ENCODE measurements at places on chromosomes 3 and 15.

DNA sequence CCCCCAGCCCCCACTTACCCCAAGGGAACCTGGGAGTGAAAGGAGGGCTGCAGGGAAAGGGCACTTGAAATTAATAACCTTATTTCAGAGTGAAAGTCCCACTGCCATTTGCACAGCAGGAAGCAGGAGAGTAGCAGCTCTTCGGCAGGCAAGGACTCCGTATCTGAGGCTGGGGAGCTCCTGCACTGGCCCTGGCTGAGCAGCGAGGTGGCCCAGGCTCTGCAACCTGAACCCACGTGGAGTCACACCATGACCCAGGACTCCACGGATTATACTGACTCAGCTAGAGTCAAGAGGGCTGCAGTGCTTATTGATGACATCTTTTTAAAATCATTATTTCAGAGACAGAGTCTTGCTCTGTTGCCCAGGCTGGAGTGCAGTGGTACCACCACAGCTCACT lies 214.5 kb downstream of the XXYLT1 start:
- no peak for DNase-seq

DNA sequence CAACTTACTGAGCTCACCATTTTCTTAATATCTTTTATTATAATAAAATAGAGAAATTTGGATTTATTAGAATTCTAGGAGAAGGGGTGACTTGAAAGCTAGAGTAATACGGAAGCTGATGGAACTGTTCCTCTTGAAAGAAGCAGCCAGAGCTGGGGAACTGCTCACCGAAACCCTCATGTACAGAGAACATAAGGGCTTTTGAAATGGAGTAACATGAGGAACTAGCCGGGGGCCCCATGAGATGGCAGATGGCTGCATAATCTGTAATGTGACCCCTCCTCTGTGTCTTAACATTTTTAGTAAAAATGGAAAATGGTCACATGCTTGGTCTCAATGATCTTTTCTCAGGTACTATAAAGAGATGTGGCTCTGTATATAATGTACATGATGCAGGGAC lies 15.7 kb upstream of the DYNC1LI1 start:
- DNase-seq: no peak

- no peak for DNase-seq
Observed at GRCh38 chr15:43186003-43186353, 775 bp downstream of the CCNDBP1 start.

DNA sequence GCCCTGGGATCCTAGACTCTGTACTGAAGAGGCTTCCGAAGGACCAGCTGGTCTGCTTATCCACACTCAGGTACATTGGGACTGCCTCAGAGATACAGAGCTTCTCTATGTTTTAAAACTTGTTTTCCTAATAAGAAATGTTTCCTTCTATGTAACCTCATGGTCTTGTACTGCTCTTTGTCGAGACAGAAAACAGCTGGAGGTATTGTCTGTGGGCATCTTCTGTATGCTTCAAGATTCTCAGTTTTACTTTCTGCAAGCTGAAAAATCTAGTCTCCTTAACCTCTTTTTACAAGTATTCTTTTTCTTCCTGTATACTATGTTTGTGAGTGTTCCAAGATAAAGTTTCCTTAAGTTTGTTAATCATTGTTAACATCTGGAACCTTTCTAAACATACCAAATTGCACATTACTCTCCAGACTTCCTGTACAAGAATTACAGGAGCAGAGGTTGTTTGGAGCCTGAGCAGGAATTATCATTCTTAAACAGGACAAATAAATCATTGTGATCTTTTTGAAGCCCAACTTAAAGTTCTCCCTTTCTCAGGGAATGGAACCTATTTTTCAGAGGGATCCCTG lies 358.3 kb upstream of the CFAP20DC start:
- DNase-seq: no peak

GRCh38 chr3:140933552-140933951 lies 8.1 kb upstream of the SLC25A36 start:
- no peak for DNase-seq

- DNase-seq: no peak
Observed at GRCh38 chr3:54841471-54841870, 86.4 kb downstream of the LRTM1 start.

- no peak for DNase-seq
Observed at GRCh38 chr15:40075298-40076044, 33.2 kb downstream of the BMF start.

GRCh38 chr3:127066635-127067034 lies 83.7 kb downstream of the PLXNA1 start:
- no peak for DNase-seq

DNA sequence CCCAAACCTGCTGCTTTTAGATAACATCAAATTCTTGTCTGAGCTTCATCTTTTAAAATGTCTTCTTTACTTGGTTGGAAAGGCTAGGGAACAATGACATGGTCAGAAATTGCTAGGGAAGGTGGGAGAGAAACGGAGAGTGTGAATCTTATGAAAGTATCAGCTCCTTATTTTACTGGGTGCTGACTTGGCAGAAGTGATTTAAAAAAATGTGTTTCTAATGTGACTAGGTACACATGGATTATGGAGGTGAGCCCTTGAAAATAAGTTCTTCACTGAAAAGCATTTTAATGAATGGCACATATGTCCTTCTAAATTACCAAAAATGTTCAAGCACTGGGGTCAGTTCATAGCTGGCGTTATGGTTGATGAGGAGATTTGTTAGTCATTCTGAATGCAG lies 54.0 kb upstream of the PPARG start:
- no peak for DNase-seq

GRCh38 chr3:188440340-188440972 lies 286.5 kb downstream of the LPP start:
- no peak for DNase-seq

DNA sequence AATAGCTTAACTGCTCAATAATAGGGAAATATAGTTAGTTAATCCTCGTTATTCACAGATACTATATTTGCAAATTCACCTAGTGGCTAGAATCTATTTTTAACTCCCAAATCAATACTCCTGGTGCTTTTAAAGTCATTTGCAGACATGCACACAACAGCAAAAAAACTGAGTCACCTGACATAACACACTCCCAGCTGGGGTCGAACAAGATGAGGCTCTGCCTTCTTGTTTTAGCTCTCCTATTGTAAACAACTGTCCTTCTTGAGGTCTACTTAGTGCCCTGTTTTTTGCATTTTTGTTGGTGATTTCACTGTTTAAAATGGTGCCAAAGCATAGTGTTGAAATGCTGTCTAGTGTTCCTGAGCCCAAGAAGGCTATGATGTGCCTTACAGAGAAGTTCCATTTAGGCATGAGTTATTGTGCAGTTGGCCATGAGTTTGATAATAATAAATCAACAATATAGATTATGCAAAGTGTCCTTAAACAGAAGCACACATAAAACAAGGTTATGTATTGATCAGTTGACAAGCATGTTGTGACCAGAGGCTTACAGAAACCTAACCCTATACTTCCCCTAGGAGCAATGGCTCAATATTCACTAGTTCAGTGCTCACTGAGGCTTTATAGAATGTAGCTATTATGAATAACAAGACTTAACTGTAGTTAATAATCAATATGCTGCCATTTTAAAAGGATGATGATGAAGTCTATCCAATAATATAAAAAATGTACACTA lies 18.6 kb downstream of the MAP3K13 start:
- DNase-seq: no peak

DNA sequence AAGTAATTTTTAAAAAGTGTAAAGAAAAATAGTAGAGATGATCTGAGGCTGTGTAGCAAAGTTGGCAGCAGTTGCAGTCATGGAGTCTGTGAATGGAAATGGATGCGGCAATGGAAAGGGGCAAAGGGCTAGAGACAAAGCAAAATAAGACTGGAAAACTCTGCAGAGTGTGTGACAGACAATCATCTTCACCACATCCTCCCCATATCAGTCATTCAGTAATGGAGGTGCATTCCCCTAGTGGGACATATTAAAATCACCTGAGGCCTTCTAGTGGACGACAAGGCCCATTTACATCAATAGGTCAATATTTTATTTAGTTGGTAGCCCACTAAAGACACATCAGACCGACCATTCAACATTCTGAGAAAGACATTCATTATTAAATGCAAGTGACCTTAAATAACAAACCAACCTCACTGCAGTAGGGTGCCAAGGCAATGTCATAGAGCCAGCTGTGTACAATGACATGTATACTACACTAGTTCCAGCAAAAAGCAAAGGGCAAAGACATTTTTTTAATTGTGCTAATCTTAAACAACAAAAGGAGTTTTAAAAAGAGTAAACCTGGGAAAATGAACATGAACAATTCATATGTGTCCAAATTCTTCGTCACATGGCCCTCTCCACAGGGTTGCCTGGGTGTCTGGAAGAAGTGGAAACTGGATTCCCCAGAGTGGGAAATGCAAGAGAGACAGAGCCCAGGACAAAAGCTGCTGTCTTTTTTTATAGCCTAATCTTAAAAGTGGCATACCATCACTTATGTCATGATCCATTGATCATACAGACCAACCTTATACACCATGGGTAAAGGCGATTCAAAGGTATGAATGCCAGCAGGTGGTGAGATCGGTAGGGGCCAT lies 15.6 kb upstream of the RAP2B start:
- DNase-seq: no peak

- DNase-seq: no peak
Observed at GRCh38 chr3:16842272-16843270, 42.2 kb upstream of the PLCL2 start.

- DNase-seq: no peak
Observed at GRCh38 chr3:169771497-169772304, 1.5 kb upstream of the MYNN start.

DNA sequence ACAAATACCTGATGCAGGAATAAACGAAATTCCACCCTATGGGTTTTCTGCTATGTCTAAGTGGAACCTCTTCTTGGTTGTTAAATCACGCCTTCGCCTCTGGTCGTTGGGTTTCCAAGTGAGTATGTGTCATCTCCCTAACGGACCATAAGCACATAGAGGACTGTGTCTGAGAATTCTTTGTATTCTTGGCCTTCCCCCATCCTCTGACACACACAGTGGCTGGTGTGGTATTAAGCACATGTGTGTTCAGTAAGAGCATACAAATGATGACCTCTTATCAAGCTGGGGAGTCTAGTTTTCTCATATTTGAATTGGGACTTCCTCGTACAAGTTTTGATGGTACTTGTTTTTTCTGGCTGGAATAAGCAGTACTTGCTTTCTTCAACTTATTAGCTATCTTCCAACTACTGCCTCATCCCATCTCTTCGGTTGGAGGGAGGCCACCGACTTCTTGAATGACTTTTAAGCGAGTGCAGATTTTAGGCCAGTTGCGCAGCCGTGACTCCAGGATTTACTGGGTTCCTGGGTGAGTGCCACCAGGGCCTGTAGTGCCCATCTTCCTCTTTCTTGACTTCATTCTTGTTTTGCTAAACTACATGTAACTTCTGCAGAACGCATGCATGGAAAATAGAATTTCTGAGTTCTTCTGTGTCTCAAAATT lies 240.2 kb downstream of the ADAMTS17 start:
- no peak for DNase-seq

DNA sequence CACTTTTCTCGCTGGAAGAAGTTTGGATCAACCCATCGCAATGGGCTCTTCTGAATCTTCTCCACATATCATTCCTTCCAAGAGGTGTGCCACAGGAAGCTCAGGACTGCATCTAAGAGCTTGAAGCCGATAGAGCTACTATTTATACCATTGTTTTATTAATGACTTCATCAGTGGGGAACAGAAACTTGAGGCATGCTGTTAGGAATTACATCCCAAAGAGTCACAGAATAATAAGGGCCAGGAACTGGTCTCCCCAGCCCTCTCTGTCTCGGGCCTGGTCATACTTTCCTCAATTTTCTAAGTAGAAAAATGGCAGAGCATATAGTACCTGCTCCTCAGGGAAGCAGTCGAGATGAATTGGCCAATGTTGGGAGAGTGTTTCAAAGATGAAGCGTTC lies 16.9 kb upstream of the C15orf61 start:
- no peak for DNase-seq

DNA sequence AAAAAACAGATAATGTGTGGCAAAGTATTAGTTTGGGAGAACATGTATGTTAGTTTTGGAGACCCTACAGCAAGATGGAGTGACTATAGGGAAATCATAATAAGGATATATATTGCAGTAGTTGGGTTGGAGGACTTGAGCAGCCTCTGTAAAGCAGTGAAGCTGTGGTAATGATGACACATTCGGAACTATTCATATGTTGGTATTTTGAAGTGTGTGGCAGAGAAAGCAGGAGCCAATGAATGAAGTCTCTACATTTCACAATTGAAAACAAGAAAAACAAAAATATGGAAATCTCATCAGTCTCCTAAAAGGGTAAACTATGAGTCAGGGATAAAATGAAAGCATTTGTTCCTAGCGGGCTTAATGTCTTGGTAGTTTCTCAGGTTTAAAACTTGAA lies 645.9 kb downstream of the OTOL1 start:
- DNase-seq: no peak

DNA sequence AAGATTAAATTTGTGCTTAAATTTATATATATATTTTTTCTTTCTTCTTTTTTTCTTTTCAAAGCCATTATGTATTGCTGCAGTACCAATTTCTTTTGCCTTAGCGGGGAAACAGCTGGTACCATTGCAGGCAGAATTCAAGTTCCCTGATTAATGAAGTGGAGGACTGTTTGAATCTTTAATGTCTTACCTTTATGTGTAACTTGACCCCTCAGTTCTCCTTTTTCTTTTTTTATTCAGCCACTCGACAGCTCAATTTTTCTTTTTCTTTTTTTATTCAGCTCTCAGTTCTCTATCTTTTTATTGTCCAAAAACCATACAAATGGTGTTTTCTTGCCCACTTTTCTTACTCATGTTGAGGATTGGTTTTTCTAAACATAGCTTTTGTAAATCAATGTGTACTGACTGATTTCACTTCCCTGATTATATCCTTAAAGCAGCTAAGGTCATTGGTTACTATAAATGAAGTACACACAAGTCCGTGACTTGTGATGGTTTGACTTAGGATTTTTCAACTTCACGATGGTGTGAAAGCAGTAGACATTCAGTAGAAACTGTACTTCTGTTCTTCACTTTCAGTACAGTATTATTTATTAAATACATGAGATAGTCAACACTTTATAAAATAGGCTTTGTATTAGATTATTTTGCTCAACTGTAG lies 22.8 kb downstream of the ATP2C1 start:
- no peak for DNase-seq

- DNase-seq: no peak
Observed at GRCh38 chr3:71376911-71377310, 206.6 kb downstream of the FOXP1 start.

- no peak for DNase-seq
Observed at GRCh38 chr3:14821151-14821550, 2.4 kb downstream of the FGD5 start.

DNA sequence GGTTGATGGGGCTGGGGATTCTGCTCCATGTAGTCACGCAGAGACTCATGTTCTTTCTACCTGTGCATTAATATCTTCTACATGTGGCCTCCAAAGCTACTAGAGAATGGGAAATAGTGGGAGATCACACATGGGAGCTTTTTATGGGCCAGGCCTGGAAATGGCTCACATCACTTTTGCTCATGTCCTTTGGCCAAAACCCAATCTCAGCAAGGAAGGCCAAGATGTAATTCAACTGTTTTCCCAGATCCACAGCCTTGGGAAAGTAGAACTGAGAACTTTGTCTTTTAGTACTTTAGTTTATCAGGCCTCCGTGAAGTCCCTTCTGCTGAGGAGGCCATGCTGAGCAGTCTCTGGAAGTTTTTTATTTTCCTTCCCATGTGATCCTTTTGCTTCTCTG lies 73.2 kb upstream of the SLC4A7 start:
- no peak for DNase-seq

GRCh38 chr3:117165601-117166051 lies 456.0 kb downstream of the TUSC7 start:
- no peak for DNase-seq
